Glutamatergic neuron (in vitro differentiated cells): ENCODE measurements at places on chromosomes 13 and 19. TPM values are rescaled to one million over a fixed set of nuclear protein-coding genes. Genes with fewer than 3 reads are reported as not detected.

Gene GIPR
- total RNA-seq, result 36.4 TPM

Gene ZNF345
- 13.2 TPM for total RNA-seq

Gene ZNF266
- total RNA-seq, result 49.0 TPM

Gene NKG7
- not detected for total RNA-seq

Gene ELL
- 11.6 TPM for total RNA-seq

Gene DHPS
- 116 TPM for total RNA-seq

Gene CEACAM16
- total RNA-seq, result not detected

Gene TEX29
- total RNA-seq, result 0.64 TPM

DNA sequence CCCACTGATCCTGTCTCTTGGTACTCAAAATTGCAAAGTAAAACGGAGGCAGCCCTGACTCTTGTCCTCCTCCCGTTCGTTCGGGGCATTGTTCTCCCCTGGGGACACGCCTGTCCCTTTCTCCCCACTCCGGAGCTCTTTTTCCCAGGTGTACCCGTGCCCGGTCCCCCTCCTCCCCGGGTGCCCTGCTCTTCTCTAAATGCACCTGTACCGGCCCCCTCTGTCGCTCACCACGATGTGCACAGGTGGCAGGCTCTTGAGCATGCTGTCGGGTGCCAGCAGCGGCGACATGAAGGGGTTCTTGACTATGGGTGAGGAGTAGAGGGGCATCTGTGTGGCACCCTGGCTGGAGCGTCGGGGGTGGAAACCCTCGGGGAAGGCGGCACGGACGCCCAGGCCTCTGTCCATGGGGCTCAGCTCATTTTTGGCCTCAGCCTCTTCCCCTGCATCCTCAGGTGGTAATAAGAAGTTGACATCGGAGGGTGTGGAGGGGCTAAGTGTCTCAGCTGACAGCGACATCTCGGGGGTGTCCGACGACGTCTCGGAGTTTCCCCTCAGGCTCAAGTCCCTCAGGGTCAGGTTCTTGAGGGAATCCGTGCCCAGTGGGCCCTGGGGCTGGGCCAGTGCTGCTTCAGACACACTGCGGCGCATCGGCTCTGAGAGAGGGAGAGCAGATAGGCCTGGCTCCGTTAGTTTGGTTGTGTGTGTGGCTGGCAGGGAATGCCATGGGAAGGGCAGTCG is 12.4 kb upstream of the CNFN start:
- peak overlapping the region; percentile 83 for H3K4me3 ChIP-seq
- no peaks in the 10 kb centered on the region for H3K36me3 ChIP-seq
- H3K27me3 ChIP-seq, result peaks cover 21% of the 10 kb centered on the region
- DNase-seq, result no peak
- peak overlapping the region; percentile 18 for H3K27ac ChIP-seq
- peaks cover 12% of the 10 kb centered on the region for H3K4me1 ChIP-seq

- H3K4me3 ChIP-seq, result no peak overlapping the region
- no peak overlapping the region for H3K27ac ChIP-seq
- peaks cover 10% of the 10 kb centered on the region for H3K27me3 ChIP-seq
Measured at GRCh38 chr19:1665565-1666047, 13.2 kb upstream of the TCF3 start.

GRCh38 chr13:71661921-71662320 is 205.1 kb downstream of the DACH1 start:
- no peak for DNase-seq
- no peak overlapping the region for H3K27ac ChIP-seq
- no peaks in the 10 kb centered on the region for H3K36me3 ChIP-seq
- H3K4me1 ChIP-seq, result peaks cover 12% of the 10 kb centered on the region

- no peak for DNase-seq
- no peak overlapping the region for H3K4me3 ChIP-seq
- peaks cover 13% of the 10 kb centered on the region for H3K4me1 ChIP-seq
- H3K36me3 ChIP-seq, result no peaks in the 10 kb centered on the region
Measured at GRCh38 chr19:576768-577438, 4.5 kb downstream of the BSG start.

DNA sequence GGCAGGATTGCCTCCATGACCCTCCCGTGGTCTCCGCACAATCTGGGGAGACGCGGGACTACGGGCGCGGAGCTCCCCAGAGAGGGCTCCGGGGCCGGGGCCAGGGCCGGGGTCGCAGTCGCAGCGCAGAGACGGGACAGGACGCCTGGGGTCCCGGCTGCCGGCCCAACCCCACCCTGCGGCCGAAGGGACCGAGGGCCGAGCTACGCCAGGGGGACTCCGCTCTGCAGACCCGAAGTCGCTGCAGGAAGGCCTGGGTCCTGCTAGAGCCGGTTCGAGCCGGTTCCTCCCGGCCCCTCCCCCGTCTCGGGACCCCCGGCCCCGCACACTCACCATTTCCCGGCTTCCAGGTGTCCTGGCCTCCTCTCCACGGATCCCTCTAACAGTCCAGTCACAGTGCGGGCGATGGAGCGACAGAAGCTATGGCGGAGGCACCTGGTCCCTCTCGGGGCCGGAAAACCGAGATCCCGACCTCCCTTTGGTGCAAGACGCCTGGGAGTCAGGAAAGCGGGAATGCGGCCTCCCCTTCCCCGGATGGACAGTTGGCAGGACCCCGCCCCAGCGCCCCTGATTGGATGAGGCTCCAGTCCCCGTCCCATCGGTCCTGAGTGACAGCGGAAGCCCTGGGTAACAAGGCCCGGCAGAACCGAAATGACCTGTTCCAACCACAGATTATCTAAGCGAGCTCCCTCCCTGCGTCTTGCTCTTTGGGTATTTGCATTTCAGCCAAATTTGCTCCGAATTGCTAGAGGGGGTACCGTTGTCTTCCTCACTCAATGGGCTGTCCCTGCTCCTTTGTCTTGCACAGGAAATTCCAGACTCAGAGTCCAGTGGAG is at the start of gene ZNF625:
ZNF625 (minus strand) TSS at position 512 of the 836 bp plus-strand sequence; CDS start at position 336, 176 bp downstream.
- peaks cover 4% of the 10 kb centered on the region for H3K36me3 ChIP-seq
- H3K4me3 ChIP-seq, result peak within 1 kb of the TSS; percentile 90
- H3K27ac ChIP-seq, result peak within 1 kb of the TSS; percentile 96
- peak; percentile 97 for DNase-seq
- H3K27me3 ChIP-seq, result peaks cover 5% of the 10 kb centered on the region

DNA sequence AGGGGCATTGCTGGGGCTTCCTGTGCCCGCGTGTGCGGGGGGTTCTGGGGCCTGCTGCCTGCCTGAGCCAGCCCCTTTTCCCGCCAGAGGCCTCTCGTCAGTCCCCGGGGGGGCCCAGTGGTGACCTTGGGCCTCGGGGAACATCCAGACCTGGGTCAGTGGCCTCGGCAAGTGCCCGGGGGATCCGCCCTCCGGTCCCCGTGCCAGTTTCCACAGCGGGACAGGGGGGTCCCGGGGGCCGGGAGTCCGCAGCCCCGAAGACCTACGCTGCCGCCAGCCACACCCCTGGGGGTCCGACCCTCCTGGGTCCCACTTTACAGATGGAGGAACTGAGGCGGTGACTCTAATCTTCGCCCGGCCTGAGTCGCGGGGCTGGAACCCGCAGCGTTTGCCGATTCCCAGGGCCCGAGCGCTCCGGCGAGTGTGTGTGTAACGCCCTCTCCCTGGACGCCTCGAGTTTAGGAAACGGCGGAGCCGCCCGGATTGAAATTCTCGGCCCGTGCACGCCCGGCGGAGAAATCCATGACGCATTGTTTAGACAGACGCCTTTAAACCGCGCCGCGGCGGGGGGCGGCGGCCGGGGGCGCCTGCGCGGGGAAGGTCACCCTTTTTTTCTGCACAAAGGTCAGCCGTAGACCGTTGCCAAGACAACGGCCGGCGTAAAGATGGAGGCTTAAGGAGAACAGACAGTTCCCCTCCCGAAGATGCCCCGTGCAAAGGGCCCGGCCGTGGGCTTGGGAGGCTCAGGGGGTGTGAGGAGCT is 39.3 kb downstream of the EFNA2 start:
- peaks cover 23% of the 10 kb centered on the region for H3K4me1 ChIP-seq
- peaks cover 8% of the 10 kb centered on the region for H3K27me3 ChIP-seq
- H3K4me3 ChIP-seq, result peak overlapping the region; percentile 80
- no peaks in the 10 kb centered on the region for H3K36me3 ChIP-seq
- H3K27ac ChIP-seq, result peak overlapping the region; percentile 81
